ENCODE measurements at places on chromosomes 2 and 18.
A peak's percentile ranks its signal among the peaks of the same experiment; 100 is the strongest.

DNA sequence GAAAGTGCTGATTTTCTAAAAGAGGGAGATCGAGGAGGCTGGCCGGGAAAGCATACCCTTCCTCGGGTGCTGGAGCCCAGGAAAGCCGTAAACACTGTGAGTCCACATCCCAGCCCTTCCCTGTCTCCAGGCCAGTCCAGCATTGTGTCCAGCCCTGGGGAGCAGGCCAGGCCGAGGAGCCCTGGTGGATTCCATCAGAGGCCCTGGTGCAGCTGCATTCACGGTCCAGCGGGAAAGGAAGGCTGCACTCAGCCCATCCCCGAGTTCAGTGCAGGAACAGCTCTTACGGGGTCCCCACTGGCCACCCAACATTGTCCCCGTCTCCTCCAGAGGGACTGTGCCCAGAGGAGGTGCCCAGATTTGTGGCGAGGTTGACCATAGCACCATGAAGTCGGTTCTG is 218.6 kb downstream of the KLHL29 start:
- no peak for DNase-seq

DNA sequence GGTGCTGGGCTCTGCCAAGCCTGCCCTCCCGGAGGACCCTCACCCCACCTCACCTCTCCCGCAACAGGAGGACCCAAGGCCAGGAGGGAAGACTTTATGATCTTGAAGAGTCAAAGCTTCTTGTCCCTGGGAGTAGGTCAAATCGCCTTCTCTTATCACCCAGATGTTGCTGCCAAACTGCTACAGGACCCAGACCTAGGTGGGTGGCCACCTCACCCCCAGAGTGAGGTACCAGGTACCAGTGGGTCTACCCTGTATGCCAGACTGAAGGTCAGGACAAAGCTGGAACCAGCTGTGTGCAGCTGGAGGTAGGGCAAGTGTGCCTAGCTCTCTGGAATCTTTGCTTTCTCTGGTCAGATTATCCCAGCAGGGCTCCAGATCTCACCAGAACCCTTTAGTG is 197.2 kb downstream of the ZFP36L2 start:
- DNase-seq = no peak

- DNase-seq = no peak
These were observed 641.4 kb downstream of the BCL11A start for GRCh38 chr2:59912042-59912441.

DNA sequence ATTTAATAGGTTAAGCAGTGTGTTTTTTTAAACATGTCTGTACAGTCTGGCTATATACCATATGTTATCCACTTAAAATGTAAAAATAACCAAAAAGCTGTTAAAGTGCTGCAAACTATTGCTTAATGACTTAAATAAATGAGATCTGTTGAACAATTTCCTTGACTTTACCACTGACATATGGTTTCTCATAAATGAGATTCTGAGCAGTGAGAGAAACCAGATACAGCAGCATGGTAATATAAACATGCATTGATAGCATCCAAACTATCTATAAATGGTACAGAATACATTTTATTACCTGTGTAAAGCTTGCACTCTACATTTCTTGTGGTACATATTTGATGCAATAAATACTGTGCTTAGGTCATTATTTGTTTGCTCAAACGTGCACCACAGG is 36.3 kb upstream of the TTC21B start:
- no peak for DNase-seq

DNA sequence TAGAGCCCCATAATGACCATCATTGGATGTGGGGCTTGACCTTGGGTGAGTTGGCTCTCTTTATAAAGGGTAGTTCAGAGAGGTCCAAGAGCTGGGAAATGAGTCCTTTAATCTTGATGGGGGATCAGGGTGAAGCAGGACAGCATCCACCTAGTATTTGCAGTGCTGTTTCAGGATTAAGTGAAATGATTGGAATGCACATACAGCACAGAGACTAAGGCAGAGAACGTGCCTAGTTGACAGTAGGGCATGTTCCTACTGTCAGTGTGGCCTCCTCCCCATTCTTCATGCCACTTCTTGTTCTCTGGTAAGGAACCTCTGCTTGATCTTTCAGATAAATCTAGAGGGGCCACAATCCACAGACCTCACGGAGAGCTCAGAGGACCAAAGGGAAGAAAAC is 78.9 kb downstream of the TRIM43 start:
- no peak for DNase-seq

- DNase-seq = no peak
These were observed 27.6 kb downstream of the MRPL33 start for GRCh38 chr2:27798948-27799645.

DNA sequence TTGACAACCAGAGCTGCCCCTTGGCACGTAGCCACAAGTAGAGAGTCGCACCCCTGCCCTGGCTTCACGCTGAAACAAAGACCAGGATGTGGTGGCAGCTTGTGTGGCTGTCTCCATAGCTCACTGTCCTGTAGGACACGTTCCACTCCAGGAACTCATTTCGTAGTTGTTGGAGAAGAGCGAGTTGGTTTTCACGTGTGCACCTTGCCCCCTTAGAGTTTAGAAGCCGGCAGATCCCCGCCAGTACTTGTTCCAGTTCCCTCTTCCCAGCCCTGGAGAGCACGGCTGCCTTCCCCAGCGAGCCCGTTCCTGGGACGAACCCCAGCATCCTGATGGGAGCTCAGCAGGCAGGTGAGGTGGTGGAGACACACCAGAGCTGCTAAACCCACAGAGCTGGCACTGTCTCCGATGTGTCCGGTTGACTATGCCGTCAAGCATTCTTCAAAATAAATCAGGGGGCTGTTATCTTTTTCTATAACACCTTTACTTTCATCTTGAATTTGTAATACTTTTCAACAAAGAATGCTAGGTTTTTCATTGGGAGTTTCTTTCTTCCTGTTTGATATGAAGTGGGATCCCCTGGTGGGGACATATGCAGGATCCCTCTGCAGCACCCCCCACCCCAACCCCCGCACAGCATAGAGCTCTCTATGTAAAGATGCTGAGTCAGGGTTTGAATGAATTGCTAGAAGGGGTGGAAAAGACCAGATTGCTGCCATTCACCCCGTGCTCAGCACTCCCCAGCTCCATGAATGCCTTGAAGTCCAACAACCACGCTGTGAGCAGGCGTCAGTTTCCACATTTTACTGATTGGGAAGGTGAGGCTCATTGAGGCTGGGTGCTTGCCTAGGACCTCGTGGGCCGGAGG is 44.5 kb downstream of the GREB1 start:
- DNase-seq = no peak

DNA sequence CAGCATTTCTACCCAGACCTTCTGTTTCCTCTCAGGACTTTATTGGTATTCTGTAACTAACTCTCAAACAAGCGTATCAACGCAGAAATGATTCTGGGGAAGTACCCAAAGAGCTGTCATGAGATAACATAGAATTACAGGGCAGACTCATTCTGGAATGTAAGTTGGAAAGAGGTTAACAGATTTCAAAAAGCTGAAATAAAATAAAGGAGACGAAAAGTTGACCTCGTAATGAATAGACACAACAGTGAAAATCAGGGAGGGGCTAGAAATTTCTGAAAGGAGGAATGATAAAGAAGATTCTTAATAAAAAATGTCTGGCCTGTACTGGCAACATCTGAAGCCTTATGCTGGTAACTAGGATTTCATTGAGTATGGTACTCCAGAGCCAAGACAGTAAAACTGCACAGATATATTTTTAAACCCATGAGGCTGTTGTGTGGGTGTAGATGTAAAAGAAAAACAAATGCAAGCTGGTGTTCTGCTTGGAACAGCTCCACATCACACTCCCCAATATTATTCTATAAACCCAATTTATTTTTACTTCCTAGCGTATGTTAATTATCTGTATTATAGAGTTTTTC is 23.9 kb downstream of the RBMS1 start:
- no peak for DNase-seq

- DNase-seq = no peak
These were observed 177.1 kb downstream of the PTGR3 start for GRCh38 chr18:75031717-75032317.

GRCh38 chr18:56988022-56988421 is 158.9 kb upstream of the BOD1L2 start:
- no peak for DNase-seq

DNA sequence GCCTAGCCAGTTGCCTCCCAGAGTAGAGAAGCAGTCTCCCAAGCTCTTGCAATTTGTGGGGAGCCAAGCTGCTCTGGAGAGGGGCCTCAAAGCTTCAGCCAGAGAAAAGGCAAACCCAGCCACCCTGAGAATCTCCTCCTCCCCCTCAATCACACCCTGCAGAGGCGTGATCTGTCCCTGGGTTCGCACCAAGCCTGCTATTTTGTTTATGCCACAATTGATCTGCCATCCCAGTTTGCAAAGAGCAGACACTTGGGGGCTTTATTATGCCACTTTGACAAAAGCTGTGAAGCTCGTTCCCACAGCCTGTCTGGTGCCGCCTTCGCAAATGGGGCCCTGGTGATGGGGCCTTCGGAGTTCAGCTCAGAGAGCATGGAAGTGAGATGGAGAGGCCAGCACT is 125.5 kb downstream of the MSH2 start:
- no peak for DNase-seq

GRCh38 chr2:42101206-42102023 is 53.6 kb downstream of the PKDCC start:
- DNase-seq = peak; percentile 38
